ENCODE measurements at places on chromosomes 13 and 19.

DNA sequence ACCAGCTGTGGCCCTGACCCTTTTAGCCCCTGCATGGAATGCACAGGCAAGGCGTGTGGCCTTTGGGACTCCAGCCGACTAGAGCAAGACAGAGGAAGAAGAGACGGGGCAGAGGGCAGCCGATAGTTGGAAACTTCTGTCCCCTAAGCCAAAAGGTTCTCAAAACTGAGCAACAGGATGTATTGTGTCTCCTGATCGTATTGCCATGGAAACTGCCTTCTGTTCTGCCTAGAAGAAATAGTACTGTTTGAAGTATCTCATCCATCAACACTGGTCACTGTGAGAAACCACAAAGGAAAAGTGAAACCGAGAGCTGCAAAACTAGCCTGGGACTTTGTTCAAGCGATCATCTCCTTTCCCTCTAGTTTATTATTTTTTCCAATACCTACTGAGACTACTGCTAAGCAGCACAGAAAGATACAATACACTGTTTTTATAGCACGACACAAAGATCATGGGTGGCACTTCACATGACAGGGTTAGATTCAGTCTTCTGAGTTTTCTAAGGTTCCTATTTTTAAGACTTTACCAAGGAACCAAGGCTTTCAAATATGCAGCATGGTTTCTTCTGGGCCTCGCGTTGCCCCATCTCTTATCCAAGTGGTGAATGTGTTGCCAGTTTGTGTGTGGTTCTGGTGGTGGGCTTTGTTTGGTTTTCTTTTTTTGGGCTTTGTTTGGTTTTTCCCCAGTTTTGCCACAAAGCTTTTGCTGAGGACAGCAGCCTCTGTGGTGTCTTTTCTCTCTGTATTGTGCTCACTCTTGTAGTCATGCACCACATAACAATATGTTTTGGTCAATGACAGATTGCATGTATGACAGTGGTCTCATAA, 49.3 kb upstream of the GPR183 start:
- DNase-seq: no peak

DNA sequence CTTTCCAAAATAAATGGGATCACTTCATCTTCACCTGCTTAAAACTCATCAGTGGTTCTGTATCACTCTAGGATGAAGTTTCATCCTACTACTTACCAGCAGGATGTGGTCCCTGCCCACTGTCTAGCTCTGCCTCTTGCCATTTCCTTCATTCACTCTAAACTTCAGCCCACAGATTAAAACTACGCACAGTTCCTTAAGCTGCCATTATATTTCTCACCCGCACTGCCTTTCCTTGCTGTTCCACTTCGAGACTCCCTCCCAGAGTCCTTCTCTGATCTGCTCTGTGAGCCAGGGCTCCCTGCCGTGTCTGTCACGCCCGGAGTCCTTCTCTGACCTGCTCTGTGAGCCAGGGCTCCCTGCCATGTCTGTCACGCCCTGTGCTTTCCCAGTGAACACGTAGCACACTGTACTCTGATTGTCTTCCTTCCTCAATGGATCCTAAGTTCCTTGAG, 52.0 kb upstream of the NPAS1 start:
- DNase-seq: no peak

GRCh38 chr13:33228648-33229445, 56.7 kb downstream of the STARD13 start:
- peak; percentile 10 for DNase-seq

DNA sequence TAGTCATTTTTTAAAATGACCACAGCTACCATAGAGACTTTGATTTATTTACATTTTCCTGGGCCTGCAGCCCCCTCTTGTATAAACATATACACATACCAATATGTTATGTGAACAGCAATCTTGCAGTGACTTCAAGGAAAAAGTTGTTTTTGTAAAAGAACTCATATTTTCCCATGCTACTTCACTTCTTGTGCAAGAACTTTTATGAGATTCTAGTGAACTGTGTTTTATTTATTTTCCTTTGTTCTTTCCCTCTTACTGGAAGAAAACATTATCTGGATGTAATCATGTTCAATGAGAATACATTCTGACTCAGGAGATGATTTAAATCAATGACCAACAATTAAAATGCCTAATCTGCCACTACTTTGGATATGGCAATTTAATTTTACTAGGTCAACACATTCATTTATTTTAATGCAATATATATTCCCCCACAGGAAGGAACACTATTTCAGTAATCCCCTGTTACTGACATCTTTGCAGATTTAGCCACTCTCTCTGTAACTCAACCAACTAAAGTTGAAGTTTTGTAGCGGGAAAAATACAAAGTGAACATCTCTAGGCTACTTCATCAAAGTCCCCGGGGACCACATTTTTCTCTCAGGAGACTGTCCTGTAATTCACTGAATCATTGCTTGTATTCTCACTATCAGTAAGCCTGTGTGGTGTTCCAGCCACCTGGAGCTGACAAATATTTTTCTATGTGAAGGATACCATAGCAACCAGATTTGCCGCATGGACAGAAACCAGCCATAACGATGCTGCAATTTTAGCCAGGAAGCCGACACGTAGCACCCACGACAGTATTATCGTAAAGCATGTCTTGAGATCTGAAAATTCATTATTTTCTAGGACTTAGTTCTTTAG, 90.5 kb downstream of the STARD13 start:
- DNase-seq: peak; percentile 5

- DNase-seq: no peak
Measured at GRCh38 chr13:35898041-35898440, 233.1 kb downstream of the DCLK1 start.

DNA sequence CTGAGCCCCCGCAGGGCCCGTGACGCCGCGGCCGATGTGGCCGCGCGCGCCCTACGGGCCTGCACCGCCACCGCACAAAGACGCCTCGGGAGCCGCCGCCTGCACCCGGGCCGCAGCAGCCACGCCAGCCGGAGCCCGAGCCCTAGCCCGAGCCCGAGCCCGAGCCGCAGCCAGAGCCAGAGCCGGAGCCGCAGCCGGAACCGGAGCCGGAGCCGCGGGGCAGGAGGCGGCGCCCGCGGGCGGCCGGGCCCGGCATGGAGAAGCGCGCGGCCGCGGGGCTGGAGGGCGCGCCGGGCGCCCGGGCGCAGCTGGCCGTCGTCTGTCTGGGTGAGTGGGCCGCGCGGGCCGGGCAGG, 379 bp downstream of the LRP3 start:
- no peak for DNase-seq

Measured in NCI-H774 (cell line).